ENCODE measurements at places on chromosomes 12 and 14.

DNA sequence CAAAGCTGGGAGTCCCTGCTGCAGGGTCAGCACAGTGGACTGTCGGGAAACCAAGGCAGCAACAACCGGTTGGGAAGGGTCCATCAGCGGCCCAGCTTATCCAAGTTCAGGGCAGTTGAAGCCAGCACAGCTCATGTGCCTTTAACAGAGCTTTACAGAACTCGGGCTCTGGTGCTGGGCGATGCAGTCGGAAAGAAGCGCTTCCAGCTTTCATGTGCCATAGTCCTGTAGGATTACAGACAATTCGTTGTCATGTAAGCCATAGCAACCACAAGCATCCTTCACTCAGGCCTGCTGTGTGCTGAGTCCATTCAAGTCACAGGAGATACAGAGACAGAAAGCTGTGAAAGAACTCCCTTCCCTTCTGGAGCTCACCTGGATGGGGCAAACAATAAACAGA lies 3.5 kb upstream of the FAM181A start:
- no peak for DNase-seq

DNA sequence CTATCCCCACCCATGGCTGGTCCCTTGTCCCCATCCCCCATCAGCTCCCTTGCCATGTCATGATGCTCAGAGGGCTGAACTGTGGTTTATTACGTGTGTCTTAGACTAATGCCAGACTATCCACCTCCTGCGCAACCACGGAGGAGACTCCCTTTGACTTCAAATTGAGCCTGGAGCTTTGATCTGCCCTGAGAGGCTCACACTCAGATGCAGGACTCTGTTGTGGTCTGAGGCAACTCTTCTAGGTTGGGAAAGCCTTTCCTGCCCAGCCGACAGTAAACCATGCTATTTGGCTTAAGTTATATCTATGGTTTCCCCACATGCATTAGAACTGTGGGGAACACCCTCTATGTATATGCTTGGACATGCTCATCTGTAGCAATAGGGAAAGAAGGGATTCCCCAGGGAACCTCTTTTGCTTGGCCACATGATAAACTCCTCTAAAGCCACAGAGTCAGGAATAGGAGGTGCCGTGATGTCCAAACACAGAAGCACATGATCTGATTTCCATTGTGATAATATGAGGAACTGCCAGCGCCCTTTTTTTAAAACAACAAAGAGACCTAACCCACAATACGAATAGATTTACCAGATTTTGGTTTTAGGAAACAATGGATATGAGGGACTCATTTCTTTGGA lies 11.1 kb upstream of the LGALS3 start:
- DNase-seq = no peak

DNA sequence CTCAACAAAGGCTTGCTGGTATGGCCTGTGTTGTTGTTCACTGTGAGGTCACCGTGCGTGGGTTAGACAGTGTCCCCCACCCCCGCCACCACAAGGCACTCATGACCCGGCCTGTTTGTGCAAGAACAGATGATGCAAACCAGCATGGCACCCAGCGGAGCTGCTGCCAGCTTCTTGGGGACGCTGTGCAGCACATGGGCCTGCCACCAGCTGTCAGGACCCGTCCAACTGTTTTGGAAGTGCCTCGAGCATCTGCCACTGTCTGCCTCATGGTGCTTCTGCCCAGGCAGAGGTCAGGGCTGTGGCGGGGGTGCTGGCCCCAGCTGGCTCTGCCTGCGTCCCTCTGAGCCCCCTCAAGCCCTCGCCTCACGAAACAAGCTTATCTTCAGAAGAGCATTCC lies 1.5 kb downstream of the ASB2 start:
- no peak for DNase-seq

DNA sequence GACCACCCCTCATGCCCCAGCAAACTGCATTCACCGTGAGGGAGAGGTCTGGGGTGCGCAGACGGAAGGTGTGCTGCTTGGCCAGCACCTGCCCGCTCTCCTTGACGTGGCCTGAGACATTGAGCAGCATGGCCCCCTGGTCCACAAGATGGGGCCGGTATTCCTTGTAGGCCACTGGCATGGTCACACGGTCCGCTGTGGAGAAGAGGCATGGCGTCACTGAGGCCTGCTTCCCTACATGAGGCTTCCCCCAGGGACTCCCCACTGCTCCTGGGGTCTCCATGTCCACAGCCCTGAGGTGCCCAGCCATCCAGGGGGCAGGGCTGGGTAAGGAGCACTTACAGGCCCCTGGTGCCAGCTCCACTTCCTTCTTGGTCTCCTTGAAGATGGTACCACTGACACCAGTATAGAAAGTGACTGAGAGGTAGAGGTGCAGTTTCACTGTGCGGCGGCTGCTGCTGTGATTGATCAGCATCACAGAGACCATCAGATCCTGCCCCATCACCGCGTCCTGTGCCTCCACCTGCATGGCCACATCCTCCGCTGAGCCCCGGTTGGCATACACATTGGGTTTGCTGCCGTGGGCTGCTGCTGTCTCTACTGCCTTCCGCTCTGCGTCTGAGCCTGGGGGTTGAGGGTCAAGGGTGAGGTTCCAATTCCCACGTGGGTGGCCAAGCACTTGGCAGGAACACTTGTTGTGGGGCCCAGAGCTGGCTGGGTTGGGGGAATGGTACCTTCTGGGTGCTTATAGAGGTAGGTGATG lies 8.2 kb downstream of the TGM1 start:
- no peak for DNase-seq

- no peak for DNase-seq
Measured at GRCh38 chr14:50345846-50346422, 33.8 kb downstream of the DMAC2L start.

- no peak for DNase-seq
Measured at GRCh38 chr12:20040831-20041230, 327.5 kb upstream of the PDE3A start.

All from NCI-H2081 treated with DMSO at 0.1 percent for 48 hours (cell line).